ENCODE measurements at places on chromosomes 7 and 10.

GRCh38 chr7:73908123-73908611 lies 47.2 kb downstream of the TMEM270 start:
- DNase-seq: no peak

GRCh38 chr7:157627033-157627432 lies 290.2 kb downstream of the DNAJB6 start:
- no peak for DNase-seq

DNA sequence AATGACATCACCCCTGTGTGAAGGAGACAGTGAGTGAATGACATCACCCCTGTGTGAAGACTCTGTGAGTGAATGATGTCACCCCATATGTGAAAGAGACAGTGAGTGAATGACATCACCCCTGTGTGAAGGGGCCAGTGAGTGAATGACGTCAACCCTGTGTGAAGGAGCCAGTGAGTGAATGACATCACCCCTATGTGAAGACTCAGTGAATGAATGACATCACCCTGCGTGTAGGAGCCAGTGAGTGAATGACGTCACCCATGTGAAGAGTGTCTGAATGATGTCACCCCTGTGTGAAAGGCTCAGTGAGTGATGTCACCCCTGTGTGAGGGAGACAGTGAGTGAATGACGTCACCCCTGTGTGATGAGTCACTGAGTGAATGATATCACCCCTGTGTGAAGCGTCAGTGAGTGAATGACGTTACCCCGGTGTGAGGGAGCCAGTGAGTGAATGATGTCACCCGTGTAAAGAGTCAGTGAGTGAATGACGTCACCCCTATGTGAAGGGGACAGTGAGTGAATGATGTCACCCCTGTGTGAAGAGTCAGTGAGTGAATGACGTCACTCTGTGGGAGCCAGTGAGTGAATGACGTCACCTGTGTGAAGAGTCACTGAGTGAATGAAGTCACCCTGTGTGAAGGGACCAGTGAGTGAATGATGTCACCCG lies 478.1 kb downstream of the PTPRN2 start:
- DNase-seq: no peak

DNA sequence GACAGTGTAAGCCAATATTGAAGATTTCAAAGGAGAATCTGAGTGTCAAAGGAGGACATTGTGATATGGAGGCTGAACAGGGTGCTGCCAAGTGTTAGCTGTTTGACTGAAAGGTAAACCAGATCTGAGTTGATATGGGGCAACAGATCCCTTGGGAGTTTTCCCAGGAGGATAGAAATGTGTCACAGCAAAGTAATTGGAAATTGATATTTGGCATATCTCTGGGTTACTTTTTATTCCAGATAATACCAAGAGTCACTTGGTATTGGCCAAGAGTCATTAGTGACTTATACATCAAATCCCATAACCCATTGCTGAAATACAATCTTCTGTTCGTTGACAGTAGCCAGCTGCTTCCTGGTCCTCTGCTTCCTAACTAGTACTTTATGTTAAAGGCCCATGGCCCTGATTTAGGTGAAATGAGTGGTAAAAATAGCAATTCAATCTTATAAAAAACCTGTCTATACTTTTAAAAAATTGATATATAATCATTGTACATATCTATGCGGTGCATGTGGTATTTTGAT lies 922.9 kb downstream of the LRMDA start:
- DNase-seq: no peak

DNA sequence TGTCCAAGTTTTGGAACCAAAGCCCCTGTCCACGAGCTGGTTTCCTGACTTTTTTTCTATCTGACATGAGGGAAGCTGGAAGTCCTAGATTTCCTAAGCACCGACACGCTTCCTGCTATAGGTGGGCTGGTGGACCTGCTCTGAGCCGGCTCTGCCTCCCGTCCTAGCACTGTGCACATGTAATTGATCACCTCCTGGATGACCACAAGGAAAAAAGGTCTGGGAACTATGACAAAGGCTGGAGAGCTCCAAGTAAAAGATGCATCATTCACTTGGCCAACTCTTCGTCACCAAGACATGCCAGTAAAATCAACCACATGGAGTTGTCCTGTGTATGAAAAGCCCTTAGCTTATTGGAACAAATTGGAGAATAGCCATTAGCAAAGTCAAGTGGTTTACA lies 104.8 kb downstream of the ITIH5 start:
- DNase-seq: no peak

- no peak for DNase-seq
Observed at GRCh38 chr7:22733761-22734160, 6.8 kb downstream of the IL6 start.

DNA sequence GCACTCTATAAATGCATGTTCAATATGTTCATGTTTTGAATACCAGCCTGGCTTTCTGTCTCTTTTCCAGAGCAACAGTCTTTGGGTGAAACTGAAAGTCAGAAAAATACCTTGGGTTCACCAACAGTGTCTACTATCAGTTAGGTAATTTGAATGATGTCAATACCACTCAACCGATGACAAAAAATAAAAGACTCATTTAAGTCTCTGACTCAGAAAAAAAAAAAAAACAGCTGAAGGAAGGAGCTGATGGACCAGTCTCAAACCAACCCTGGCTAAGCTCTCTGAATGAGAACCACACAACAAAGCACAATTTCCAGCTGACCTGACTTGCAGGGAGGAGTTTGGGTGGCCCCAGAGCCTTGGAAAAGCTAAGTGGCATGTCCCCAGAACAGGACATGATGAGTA lies 42.5 kb downstream of the ABLIM1 start:
- DNase-seq: no peak

DNA sequence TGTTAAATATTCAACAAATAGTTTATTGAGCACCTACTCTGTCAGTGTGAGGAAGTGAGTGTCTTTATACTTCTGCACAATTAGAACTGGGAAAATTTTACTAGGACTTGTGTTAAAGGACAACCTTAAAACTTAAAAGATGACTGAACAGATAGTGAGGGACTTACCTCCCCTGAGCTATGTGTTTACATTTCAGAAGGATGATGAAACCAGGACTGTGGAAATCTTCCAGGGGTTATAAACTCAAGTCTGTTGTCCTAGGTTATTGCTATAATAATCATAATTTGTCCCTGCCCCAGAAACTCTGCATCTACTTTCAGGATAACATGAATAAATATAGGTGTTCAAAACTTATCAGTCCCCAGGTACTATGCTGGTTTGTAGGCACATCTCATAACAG lies 261.0 kb upstream of the MKLN1 start:
- no peak for DNase-seq

GRCh38 chr7:103990991-103991390 lies 1.5 kb upstream of the RELN start:
- DNase-seq: no peak

DNA sequence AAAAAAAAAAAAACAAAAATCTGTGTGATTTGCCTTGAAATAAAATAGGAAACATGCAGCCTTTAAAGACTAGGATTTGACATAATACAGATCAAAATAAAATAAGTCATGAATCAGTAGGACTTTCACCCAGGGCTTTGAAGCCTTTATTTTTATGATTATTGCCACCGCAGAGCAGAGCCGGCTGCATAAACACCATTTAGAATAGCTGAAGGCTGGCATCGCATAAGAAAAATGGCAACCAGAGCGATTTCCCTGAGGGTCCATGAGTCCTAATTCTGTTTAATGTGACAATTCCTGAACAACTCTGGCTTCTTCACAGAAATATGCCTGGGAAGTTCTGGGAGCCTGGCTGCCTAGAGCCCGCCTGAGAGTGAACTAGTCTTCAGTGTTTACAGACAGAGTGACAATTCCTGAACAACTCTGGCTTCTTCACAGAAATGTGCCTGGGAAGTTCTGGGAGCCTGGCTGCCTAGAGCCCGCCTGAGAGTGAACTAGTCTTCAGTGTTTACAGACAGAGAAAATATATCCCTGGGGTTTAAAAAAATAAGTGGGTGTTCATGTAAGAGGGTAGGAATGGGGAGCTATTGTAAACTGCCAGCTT lies 112.0 kb downstream of the EEPD1 start:
- no peak for DNase-seq

- DNase-seq: no peak
Observed at GRCh38 chr10:43679509-43679908, 30.8 kb upstream of the ZNF32 start.

DNA sequence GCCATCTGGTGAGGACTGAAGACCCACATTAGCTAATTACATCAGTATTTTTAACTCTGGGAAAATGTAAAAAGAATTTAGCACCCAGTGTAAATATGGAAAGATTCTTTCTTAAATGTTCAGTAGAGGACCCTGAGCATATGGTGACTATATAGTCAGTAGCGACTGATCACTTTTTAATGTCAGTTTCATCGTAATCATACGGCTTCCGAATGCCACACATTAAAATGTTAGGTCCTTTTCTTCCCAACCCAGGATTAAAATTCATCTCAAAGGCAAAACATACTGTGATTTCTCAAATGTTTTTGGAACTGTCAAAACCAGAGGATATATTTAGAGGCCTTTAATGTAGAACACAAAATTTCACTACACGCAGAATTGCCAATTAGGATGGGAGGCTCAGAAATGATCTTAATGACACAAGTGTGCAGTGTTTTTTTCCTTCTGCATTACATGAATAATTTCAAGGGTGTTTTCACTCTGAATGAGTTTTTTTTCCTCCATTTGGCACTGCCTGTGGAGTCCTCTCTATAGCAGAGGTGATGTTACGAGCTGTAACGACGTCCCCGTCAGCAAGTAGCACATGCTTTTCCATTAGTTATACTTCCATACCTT lies 382.7 kb downstream of the PAXIP1 start:
- DNase-seq: no peak

DNA sequence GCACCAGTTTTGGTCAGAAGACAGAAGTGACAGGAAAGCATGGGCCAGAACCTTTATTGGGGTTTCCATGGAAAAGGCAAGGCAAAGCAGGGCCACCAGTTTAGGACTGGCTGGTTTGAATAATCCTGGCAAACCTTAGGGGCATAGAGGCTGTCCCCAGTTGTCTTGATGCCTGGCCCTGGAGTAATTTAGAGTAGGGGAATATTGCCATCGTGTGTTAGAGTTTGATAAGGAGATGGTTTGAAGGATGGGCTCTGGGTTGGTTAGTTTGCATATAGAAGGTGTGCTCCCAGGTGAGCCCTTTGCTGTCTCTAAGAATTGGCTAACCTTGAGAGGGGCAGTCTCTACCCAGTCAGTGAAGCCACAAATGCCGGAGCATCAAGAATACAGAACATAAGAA lies 79.6 kb downstream of the ZNF777 start:
- DNase-seq: no peak

DNA sequence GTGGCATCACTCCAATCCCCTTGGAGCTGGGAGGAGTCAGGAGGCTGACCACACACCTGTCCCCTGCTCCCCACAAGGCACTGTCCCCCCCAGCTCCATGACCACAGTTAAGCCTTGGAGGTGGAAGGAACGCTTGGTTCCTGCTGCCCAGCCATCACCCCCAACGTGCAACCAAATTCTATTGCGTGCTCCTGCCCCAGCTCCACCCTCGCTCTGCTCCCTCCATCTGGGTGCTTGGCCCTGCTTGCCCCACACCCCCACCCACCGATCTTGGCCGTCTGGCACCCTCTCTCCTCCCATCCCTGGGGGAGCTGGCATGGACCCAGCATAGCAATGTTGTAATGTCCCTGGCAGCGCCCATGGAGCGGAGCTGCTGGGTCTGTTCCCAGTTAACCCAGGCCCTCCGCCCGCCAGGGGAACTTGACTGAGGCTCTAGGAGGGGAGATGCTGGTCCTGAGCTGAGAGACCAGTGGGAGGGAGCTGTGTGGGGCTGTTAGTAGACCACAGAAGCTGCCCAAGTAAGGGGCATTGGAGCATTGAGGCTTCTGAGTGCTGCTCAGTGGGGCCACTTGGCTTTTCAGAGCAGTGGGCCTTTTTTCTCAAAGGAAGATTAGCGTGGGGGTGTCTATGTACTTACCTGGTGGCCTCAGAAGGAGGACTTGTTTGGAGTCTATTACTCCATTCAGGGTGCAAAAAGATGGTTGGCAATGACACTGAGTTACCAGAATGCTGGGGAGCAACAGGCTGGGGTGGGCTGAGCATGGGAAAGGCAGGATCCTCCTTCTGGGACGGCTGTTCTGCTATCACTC lies 1.1 kb downstream of the EPHB6 start:
- DNase-seq: no peak

- DNase-seq: no peak
Observed at GRCh38 chr7:1149351-1149794, 10.6 kb downstream of the ZFAND2A start.

DNA sequence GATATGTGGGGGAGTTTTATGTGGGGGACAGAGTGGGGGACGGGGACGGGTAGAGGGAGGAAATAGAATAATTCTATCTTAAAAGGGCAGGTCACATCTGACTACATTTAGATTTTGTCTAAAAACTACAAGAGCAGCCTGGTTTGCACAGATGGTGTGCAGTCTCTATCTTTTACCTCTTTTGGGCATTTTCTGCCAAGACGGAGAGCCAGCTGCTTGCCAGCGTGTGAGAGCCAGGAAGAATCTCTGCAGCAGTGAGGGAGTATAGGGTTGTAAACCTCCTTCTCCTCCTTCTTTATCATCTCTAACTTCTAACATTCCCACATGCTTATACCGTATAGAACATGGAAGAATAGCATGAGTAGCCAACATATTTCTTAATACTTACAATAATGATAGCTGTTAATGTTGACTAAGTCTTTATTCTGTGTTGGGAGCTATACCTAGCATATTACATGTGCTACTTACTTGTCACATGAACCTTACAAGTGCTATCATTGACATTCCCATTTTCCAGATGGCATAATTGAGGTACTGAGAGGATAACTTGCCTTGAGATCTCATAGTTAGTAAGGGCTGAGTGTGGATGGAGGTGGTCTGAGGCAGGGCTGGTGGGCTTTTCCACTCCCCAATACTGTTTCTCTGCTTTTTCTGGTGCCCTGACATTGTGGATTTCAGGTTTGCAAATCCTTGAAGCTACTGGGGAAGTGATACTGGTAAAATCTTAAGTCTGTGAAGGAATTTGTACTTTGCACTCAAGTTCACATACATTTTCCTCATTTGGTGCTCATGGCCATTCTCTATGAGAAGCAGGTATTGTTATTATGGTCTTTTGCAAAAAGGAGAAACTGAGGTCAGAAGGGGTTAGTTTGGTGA lies 1.1 kb downstream of the ENTPD1 start:
- no peak for DNase-seq

DNA sequence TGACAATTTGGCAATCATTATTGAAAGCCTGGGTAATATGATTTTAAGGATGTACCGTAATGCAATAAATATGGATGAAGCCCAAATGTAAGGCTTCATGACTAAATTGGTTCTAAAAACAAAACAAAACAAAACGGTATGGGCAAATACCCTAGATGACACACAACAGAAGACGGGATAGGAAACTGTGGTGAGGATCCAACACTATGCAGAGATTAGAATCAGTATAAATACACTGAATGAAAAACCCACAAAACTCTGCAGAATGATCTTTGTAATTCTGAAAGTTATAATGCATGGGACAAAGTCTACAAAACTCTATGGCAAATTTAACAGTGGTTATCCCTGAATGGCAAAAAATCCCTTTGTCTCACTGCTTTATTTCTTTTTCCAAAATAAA lies 57.6 kb downstream of the MALSU1 start:
- no peak for DNase-seq

- DNase-seq: no peak
Observed at GRCh38 chr10:24674892-24675632, 48.6 kb downstream of the ARHGAP21 start.
